Stomach (tissue), 19 donors: ENCODE measurements at places on chromosomes 1 and 21. TPM values are rescaled to one million over a fixed set of nuclear protein-coding genes. Genes with fewer than 3 reads are reported as not detected.

OR2T29 gene
- not detected for polyA plus RNA-seq

AGPAT3 gene
- 10.4 TPM for polyA plus RNA-seq

NBPF9 gene
- polyA plus RNA-seq, result 6.4 TPM

DNA sequence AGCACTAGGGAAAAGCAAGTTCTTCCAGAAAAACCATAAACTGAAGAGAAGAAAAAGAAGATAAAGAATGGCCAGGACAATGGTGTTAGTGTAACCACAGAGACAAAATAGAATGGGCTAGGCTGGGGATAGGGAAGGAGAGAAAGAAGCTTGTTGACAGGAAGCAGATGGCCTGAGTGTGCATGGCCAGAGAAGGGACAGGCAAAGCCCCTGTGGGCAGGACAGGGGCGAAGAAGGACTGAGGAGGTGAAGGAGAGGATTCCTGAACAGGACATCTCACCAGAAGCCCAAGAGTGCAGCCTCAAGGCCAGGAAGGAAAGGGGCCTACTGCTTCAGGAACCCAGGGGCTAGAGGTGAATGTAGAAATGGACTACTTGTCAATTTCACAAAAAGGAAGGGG, 29.3 kb downstream of the IQGAP3 start:
- H3K27ac ChIP-seq, result no peak overlapping the region
- DNase-seq, result no peak
- no peaks in the 10 kb centered on the region for H3K4me1 ChIP-seq
- no peaks in the 10 kb centered on the region for H3K27me3 ChIP-seq

DNA sequence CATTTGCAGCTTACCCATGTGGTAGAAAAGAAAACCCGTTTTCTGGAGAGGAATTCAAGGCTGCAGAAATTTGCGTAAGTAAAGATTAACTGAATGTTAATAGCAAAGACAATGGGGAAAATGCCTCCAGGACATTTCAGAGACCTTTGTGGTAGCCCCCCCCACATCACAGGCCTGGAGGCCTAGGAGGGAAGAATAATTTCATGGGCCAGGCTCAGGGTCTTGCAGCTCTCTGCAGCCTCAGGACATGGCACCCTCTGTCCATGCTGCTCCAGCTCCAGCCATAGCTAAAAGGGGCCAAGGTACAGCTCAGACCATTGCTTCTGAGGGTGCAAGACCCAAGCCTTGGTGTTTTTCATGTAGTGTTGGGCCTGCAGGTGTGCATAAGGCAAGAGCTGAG, 92.7 kb upstream of the ZNF678 start:
- H3K36me3 ChIP-seq, result no peaks in the 10 kb centered on the region
- H3K27me3 ChIP-seq, result peaks cover 15% of the 10 kb centered on the region
- H3K4me3 ChIP-seq, result no peak overlapping the region
- DNase-seq, result no peak
- no peaks in the 10 kb centered on the region for H3K4me1 ChIP-seq

- peaks cover 3% of the 10 kb centered on the region for H3K36me3 ChIP-seq
- no peaks in the 10 kb centered on the region for H3K4me1 ChIP-seq
- DNase-seq, result no peak
- H3K27me3 ChIP-seq, result no peaks in the 10 kb centered on the region
These were observed 50.3 kb upstream of the ARTN start for GRCh38 chr1:43883321-43883720.

DNA sequence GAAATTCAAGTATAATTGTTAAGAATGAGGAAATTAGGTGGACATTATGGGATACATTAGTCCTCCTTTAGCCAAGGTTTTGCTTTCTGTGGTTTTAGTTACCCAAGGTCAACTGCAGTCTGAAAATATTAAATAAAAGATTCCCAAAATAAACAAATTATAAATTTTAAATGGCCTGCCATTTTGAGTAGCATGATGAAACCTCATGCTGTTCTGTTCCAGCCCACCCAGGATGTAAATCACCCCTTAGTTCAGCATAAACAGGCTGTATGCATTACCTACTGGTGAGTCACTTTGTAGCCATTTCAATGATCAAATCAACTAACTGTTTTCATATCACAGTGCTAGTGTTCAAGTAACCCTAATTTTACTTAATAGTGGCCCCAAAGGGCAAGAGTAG, 132.5 kb upstream of the LYPLAL1 start:
- H3K27me3 ChIP-seq, result no peaks in the 10 kb centered on the region
- DNase-seq, result no peak
- H3K36me3 ChIP-seq, result no peaks in the 10 kb centered on the region
- no peak overlapping the region for H3K4me3 ChIP-seq
- H3K4me1 ChIP-seq, result no peaks in the 10 kb centered on the region

DNA sequence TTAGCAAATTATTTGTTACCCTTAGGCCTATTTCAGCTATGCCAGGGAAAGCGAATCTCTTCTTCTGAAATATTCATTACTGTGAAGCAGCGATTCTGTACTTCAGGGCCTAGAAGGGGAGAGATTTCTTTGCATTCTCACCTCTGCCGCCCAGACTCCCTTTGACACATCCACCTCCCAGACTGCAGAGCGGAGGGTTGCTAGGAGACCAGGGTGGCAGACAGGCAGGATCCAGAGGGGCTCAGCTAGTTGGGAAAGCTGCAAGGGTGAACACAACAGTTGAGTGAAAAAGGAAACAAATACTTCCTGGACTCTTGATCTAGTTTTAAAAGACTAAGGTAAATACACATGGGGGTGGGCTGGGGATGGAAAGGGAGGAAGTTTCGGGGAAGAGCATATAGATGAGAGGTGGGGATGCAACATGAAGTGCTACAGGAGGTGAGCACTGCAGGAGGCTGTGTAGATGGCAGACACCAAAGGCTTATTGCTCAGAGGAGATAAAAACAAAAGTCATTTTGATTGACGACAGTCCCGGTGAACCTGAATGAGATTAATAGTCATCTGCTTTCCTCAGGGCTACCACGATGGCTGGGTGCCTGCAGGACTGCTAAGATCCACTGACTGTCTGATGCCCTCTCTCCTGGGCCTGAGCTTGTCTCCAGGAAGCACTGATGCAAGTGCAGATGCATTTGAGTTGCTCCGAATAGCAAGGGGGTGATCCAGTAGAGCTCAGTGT, 26.4 kb upstream of the RAB3GAP2 start:
- no peaks in the 10 kb centered on the region for H3K36me3 ChIP-seq
- H3K4me3 ChIP-seq, result no peak overlapping the region
- no peak for DNase-seq
- peaks cover 8% of the 10 kb centered on the region for H3K4me1 ChIP-seq
- peaks cover 7% of the 10 kb centered on the region for H3K27me3 ChIP-seq

- H3K4me1 ChIP-seq, result peaks cover 35% of the 10 kb centered on the region
- H3K27ac ChIP-seq, result peak overlapping the region; percentile 92
- DNase-seq, result peak; percentile 38
- peaks cover 63% of the 10 kb centered on the region for H3K36me3 ChIP-seq
These were observed 999 bp downstream of the THAP3 start for GRCh38 chr1:6625584-6626149.
